ENCODE measurements at places on chromosomes 4 and X.

DNA sequence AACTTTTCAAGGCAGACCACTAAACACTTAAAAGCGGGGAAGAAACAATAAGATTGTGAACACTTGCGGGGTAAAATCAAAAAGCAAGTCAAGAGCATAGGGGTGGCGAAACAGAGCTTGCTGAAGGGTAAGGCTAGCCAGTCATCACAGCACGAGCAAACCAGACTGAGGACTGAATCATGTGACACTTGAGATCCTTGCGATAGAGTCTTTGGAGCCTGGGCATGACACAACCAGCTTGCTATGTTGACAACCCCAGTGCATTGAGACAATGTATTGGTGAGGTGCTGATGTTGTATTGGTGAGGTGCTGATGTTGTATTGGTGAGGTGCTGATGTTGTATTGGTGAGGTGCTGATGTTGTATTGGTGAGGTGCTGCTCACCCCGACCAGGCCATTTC lies 72.3 kb downstream of the SLIT2 start:
- no peak for DNase-seq

GRCh38 chr4:1759170-1759817 lies 33.8 kb upstream of the FGFR3 start:
- DNase-seq = no peak

DNA sequence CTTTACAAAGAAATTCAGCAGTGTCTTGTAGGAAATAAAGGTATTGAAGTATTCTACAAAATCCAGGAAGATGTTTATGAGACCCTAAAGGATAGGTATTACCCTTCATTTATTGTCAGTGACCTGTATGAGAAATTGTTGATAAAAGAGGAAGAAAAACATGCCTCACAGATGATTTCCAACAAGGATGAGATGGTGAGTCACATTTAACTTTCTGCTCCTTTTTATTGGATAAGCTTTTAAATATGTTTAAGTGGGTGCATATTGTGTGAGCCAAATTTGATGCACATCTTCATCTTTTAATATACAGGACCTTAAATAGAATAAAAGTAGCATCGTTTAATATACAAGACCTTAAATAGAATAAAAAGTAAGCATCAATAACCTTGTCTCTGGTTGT lies 72.1 kb downstream of the LRP2BP start:
- no peak for DNase-seq

- no peak for DNase-seq
These were observed 24.5 kb upstream of the VEGFC start for GRCh38 chr4:176817204-176817603.

- no peak for DNase-seq
These were observed 956 bp downstream of the TAPT1 start for GRCh38 chr4:16225167-16225862.

GRCh38 chr4:8368998-8369397 lies 71.5 kb downstream of the ACOX3 start:
- DNase-seq = no peak

DNA sequence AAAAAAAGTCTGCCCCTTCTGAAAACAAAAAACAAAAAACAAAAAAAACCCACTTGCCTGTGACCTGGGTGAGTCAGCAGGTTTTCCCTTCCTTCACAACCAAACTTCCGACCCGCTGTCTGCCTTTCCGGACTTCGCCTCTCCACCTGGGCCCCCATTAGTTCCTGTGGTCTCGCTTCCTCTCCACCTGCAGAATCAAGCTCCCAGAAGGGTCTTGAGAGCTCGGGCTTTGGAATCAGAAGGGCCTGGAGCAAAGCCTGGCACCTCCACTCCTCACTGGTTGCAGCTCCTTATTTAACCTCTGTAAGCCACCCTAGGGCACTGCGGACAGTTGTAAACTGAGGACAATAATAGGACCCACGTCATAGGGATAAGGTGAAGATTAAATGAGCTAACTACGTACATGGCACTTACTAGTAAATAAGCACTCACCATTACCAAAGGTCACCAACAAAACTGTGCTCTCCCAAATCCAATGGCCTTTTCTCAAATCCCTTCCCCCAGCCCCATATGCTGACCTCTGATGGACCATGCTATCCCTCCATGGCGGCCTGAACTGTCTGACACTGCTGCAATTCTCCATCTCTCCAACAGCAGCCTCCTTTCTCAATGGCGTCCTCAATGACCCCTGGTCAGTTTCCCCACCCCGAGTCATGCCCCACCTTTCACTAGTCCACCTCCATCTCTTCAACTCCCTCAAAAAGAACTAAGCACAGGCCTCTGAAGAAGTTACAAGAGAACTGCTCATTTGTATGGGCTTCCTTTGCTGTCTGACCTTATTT lies 64.2 kb downstream of the IRF2 start:
- peak; percentile 67 for DNase-seq

GRCh38 chr4:184021389-184021788 lies 116.3 kb downstream of the STOX2 start:
- DNase-seq = no peak

GRCh38 chr4:187183346-187183745 lies 459.7 kb upstream of the FAT1 start:
- no peak for DNase-seq

DNA sequence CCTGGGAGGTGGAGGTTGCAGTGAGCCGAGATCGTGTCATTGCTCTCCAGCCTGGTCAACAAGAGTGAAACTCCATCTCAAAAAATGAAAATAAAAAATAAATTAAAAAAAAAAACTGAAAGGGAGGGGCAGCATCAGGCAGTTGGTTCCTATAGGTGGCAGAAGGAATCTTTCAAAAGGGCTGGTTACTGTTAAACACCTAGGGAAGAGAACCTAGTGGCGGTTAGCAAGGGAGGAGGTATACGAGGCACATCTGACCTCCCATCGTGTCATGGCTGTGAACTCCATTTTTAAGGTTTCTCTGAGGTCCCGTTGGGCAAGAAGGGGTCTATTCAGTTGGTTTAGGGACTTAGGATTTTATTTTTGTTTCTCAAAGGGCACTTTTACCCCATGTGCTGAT lies 150.1 kb downstream of the SLC7A11 start:
- no peak for DNase-seq

DNA sequence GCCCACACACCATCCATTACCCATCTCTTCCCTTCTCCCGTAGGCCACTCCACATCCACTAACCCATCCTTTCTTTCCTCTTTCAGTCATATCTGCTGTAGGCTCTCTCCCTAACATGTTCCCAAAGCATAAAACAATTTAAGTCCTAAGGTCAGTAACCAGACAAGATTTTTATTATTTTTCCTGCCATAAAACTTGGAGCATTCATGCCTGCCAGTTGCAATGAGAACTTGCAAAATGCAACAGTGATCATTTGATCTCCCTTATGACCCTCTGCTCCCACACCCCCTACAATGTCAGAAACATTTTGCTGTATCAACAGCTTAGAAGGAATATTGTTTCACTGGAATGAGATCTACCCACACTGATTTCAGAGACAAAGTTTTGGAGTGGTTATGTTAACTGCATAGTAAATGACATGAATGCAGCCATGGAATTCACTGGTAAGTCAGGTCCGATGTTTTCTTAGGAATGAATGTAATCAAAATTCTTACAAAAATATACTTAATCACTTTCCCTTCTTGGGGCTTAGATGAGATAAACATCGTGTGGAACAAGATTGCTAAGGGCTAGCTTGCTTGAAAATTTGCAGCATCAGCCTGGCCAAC lies 5.7 kb downstream of the NIPAL1 start:
- no peak for DNase-seq

DNA sequence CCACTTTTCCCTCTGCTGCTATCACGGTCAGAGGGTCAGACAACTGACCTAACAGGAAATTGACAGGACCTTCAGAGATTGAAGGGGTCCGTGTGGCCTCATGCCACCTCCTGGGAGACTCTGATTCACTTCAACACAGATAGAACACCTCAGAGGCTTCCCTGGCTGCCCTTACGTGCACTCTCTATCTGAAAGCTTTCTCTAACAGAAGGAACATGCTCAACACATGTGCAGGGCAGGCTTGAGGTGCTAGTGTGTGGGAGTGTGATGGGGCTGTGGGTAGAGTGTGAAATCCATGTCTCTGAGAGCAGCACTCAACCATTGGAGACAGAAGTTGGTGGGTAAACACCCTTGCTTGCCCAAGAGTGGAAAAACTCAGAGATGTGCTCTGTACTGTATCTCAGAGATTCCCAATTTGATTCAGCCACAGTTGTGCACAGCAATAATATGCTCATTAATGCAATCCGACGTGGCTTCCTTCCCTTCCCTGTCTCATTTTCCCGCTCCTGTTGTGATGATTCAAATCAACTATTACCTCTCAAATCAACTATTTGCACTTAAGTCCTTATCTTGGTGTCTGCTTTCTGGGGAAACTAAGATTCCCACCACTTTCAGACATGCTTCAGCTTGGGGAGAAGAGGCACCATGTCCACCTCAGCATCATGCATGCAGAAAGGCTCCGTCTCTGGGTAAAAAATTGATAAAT lies 62.0 kb upstream of the MAGEB2 start:
- DNase-seq = no peak

DNA sequence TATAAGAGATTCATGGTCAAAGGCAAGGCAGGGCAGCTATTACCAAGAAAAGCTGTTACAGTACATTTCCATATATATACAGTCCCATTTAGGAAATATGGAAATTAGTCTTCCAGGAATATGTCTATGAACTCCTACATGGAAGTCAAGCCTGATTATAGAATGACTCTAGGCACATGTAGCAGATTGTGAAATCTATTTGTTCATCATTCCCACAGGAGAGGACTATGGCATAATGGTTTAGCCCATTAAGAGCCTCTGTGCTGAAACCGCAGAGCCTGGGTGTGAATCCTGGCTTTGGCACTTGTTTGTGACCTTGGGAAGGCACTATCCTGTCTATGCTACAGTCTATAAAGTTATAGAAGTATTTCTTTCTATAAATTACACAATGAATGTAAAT lies 764.8 kb downstream of the RAPGEF2 start:
- no peak for DNase-seq

DNA sequence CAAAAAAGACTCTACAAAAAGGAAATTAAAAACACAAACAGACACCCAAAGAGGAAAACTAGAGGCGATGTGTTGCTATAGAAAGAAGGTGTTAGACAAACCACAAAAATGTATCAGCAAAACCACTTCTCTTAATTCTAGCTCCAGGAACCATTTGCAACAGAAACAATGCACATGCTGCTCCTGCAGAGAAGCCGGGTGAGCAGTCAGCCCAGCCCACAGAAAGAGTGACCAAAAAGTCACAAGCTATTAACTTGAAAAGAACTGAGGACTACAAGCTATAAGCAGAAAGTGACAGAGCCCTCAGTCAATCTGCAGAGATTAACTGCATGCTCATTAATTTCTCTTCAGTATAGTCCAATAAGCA lies 96.2 kb upstream of the KLHL13 start:
- no peak for DNase-seq

DNA sequence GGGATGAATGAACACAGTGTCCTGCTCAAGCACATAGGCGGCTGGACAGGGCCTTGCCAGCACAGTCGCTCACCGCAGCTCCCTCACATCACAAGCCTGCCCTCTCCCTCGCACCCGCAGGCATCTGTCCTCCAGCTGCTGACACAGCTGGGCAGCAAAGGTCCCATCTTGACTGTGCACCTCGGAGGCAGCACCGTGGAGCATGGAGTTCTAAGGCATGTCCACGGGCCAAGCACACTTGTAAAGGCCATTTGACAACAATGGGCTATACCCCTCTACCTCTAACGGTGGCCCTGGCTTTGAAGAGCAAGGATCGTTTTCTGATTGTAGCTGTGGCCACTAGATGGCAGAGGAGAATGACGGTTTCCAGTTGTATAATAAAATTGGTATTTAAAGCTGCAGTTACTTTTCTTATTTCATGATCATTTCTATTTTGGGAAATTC lies 53.8 kb downstream of the APLN start:
- peak; percentile 41 for DNase-seq

GRCh38 chr4:14180983-14181601 lies 553.6 kb upstream of the BOD1L1 start:
- DNase-seq = no peak

DNA sequence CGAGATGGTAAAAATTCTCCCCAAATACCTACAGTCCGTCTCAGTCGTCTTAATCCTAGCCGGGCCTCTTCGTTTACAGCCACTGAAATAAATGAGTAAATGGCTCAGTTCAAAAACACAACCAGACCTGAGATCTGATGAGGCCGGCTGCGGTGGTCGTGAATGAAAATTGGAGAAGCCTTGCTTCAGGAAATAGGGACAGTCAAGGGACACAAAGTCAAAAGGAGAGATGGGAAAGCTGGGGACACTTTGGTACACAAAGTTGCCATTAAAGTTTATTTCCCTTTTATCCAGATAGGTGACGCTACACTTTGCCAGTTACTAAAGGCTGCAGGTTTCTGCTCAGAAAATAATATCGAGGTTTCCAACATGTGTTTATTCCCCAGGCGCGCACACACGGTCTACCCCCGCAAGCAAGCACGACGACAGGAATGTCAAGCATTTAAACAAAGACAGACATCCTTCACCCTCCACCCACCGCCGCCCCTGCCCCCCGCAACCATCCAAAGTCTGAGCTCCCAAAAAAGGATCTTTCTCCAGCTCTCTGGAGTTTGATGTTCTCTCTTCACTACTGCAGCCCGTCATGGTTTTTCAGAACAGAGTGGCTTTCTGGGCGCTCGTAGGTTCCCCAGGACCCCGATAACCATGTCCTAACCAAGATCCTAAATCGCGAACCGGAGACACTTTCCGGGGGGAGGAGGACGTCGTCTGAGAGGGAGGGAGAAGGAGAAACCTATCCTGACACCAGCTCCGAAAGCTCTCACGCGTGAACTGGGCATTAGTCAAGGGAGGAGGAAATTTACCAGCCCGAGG lies 1.3 kb upstream of the PCDH7 start:
- DNase-seq = no peak

DNA sequence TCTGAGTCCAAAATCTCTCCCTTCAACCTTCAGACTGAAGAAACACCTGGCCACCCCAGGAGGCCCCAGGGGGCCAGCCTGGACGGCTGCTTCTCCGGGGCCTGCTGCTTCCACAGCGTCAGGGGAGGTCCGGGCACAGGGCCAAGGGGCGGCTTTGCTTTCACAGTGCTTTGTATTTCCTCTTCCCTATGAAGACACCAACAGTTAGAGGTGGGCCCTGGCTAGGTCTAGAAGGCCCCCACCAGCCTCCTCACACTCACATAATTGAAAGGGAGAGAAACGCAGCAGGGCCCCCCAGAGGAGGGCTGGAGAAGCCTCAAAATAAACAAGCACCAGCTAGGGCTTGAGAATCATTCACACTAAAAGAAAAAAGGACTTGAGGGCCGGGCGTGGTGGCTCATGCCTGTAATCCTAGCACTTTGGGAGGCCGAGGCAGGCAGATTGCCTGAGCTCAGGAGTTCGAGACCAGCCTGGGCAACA lies 17.8 kb downstream of the SCD5 start:
- DNase-seq = no peak

DNA sequence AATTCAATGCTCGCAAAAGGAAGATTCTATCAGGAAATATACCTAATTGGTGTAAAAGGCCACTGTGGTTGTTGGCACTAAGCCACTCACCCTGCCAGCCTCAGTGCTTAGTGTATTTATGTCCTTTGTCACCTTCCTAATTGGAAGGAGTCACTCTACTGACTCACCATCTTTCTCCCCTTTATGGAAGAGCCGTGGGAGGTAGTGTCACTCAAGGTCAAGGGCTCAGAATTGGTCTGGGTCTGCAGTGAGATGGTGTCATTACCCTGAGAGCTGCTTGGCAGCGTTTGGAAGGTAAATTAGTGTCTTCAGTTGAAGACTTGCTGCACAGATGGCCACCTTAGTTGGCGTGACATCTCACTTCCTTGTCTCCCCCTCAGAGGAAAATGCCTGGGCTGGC lies 41.7 kb upstream of the CDKN2AIP start:
- no peak for DNase-seq

All from activated CD8-positive, alpha-beta memory T cell treated with anti-CD3 and anti-CD28 coated beads, Interleukin-2, amount 10 ng/mL, durations not matched to agents 7 days and 5 days (primary cell).